ENCODE measurements at places on chromosomes 1 and 21.

GRCh38 chr1:21623410-21623961 is 45.7 kb downstream of the RAP1GAP start:
- DNase-seq, result no peak

- DNase-seq, result no peak
Measured at GRCh38 chr1:39631361-39632322, 7.8 kb downstream of the HEYL start.

- no peak for DNase-seq
Measured at GRCh38 chr21:37758982-37759381, 157.3 kb downstream of the KCNJ6 start.

GRCh38 chr1:1914101-1914970 is 724 bp upstream of the CALML6 start:
- DNase-seq, result no peak

DNA sequence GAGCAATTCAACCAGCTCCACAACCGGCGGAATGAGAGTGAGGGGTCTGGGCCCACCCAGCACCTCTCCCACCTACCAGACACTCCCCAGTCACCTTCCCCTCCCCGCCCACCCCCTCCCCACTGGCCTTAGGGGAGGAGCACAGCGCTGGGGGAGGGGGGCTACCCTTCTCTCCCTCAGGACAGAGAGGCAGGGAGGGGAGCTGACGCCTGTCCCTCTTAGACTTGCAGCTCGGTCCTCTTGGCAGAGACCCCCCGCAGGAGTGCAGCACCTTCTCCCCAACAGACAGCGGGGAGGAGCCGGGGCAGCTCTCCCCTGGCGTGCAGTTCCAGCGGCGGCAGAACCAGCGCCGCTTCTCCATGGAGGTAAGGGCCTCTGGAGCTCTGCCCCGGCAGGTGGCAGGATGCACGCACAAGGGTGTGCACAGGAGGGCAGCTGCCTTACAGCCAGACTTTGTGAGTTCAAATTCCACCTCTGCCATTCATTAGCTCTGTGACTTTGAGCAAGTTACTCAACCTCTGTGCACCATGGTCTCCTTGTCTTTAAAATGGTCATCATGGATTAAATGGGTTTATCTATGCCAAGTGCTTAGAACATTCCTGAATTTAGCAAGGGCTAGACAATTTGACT is 18.9 kb downstream of the CDK18 start:
- no peak for DNase-seq

DNA sequence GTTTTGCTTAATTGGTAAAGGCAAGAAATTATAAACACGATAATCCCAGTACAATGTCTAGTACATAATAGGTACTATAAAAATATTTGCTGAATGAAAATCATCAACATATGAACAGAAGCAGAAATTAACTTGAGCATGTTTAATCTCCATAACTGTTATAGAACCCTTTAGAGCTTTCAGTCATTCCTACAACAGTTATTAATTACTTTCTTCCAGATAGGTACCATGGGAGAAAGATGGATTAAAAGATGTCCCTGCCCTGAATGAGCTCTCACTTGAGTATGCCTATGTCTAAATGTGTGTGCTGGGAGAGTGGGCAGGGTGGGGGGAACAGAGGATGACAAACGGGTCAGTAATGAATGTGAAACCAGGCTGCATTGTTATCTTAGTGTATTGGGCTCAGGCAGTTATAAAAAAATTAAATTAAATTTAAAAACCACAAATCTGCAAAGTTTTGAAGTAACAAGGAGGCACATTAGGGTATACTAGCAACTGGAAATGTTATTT is 2.4 kb downstream of the EPS15 start:
- no peak for DNase-seq

- no peak for DNase-seq
Measured at GRCh38 chr1:81700728-81701470, 99.8 kb upstream of the ADGRL2 start.

GRCh38 chr1:204592246-204592948 is 76.2 kb downstream of the MDM4 start:
- no peak for DNase-seq

GRCh38 chr1:85911742-85912141 is 203.5 kb upstream of the ZNHIT6 start:
- no peak for DNase-seq

DNA sequence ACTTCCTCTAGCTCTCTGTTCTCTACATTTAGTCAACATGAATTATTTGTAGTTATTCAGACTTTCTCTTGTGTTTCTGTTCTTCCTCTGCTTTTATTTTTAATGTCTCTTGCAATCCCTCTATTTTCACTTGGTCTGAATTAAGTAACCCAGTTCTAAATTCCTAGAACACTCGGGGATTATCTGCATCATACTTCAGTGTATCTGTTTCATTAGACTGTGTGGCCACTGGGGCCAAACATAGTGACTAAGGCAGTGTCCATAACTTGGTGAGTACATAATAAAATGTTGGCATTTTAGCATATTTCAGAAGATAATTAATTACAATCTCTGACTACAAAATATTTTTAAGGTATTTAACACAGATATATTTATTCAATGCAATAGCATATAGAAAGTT is 1087.2 kb upstream of the B3GALT2 start:
- DNase-seq, result no peak

DNA sequence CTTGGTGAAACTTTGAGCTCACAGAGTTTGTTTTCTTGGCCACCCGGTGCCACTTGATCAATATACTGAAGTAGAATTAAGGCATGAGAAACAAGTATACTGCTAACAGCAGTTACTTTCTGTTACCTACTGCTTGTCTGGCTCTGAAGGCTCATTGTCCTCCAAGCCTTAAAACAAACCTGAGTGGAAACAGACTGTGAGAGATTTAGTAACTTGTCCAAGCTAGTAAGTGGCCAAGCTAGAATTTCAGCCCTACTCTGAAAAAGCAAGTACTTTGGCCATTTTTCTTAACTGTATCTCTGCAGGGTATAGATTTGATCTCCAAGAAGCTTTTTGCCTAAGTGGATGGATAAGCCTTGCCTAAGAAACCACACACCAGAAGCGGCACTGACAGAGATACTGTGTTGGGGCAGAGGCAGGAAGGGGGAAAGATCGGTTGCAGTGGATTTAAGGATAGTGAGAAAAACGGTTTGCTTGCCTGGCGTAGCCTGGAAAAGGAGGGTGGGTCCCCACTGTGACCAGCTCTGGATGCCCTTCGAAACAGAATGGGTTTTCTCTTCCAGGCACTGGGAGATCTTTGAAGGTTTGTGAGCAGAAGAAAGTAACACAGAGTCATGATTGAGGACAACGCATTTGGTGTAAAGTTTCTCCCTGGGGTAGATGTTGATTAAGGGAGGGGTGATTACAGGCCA is 2.1 kb upstream of the MACO1 start:
- DNase-seq, result no peak

DNA sequence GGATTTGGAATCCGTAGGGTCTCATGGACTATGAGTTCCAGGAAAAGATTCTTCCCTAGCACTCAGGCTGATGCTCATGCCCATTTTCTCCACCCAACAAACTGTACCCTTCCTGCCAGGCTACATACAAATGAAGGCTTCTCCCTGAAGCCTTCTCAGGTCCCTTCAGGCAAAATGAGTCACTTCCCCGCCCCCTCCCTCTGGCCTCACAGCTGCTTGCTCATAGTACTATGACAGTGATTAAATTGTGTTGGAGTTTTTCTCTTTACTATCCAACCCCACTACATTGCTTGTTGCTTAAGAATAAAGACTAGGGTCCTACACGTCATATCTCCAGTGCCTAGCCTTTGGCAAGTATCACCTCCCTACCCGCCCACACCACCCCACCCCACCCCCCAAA is 207.6 kb upstream of the NFIA start:
- no peak for DNase-seq

- DNase-seq, result no peak
Measured at GRCh38 chr1:53892911-53893310, 1.1 kb upstream of the DIO1 start.

DNA sequence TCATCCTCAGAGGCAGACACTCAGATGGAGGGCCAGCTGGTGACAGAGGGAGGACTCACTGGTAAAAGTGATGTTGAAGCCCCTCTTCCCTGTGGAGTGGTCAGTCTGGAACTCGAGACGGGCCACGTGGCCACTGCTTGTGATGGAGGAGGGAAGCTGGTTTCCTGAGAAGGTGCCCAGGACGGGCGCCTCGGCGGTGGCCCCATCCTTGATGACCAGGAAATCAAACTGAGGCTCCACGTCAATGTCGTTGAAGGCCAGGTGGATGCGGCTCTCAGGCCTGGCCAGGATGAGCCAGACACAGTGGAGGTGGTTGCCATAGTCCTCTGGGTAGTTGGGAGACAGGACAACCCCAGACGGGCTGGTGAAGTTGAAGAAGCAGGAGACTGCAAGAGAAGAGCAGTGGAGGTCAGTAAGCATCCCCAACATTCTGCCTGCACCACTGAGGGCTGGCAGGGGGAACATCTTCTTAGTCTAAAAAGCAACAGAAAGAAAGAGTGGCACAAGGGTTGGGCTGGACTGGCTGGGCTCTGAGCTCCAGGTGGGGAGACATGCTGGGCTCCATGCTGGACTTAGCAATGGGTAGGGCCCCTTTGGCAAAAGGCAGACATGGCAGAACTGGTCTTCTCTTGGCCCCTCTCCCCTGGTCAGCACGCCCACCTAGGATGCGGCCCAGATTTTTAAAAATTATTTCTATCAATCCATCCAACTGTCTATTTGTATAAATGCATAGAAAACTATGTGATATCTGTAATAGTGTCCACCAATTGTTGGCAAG is 120.5 kb upstream of the HMGB4 start:
- no peak for DNase-seq

DNA sequence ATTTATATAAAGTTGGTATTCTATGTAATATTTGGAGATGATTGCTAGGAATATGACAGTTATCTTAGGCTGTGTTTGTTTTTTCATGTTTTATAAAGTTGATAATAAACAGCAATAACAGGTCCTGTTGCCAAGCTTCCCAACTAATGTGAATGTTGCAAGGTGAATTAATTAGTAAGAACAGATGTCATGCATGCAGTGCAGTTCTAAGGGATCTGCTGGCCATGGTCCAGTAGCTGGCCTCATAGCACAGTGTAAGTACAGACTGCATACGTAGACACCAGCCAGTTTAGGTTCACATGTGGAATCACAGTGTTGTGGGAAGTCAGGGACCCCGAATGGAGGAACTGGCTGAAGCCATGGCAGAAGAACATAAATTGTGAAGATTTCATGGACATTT is 478.2 kb downstream of the NEGR1 start:
- no peak for DNase-seq

DNA sequence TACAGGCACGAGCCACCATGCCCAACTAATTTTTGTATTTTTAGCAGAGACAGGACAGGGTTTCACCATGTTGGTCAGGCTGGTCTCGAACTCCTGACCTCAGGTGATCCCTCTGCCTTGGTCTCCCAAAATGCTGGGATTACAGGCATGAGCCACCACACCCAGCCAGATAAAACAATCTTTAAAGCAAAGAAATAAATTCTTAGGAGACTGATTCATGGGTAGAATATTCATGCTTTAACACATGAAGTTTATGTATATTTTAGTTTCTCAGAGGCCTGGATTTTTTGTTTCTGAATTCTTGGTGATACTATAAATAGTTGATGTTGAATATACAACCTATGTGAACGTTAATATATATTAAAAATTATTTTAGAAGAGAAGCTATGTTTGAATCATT is 127.4 kb upstream of the KIAA1614 start:
- no peak for DNase-seq

- no peak for DNase-seq
Measured at GRCh38 chr1:175870217-175870616, 126.8 kb upstream of the TNR start.

GRCh38 chr1:43232074-43232473 is 37.7 kb upstream of the TMEM125 start:
- DNase-seq, result no peak

- no peak for DNase-seq
Measured at GRCh38 chr1:169835647-169836046, 40.9 kb upstream of the METTL18 start.

DNA sequence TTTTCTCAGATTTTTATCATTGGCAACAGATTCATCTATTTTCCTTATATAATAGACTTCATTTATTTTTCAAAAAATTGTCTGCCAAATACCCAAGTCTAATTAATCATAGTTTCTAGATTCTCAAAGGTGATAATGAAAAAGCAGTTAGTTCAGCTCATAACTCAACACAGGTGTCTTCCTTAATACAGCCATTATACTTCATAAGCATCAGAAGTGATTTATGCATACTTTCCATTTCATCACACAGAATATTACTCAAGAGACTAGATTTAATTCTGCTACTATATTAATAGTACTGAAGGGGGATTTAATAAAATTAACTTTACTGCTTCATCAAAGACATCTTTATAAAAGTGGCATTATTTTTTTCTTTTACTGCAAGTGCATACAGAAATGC is 18.8 kb downstream of the SRSF11 start:
- no peak for DNase-seq

- no peak for DNase-seq
Measured at GRCh38 chr1:175862408-175862807, 119.0 kb upstream of the TNR start.

DNA sequence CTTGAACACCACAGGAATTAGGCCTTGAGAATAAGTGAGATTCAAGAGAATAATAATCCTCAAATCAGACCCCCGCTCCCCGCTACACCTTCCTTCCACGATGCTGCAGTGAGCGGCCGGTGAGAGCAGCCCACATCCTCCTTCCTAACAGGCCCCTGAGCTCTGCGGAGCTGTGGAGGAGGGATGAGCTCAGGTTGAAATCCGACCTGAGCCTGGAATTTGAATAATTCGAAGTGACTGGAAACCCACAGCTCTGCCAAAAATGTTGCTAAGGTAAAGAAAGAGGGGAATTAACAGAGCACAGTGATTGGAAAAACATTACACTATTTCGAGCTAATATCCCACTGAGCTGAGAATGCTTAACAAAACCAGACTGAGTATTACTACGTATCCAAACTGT is 90.0 kb downstream of the URB2 start:
- no peak for DNase-seq

DNA sequence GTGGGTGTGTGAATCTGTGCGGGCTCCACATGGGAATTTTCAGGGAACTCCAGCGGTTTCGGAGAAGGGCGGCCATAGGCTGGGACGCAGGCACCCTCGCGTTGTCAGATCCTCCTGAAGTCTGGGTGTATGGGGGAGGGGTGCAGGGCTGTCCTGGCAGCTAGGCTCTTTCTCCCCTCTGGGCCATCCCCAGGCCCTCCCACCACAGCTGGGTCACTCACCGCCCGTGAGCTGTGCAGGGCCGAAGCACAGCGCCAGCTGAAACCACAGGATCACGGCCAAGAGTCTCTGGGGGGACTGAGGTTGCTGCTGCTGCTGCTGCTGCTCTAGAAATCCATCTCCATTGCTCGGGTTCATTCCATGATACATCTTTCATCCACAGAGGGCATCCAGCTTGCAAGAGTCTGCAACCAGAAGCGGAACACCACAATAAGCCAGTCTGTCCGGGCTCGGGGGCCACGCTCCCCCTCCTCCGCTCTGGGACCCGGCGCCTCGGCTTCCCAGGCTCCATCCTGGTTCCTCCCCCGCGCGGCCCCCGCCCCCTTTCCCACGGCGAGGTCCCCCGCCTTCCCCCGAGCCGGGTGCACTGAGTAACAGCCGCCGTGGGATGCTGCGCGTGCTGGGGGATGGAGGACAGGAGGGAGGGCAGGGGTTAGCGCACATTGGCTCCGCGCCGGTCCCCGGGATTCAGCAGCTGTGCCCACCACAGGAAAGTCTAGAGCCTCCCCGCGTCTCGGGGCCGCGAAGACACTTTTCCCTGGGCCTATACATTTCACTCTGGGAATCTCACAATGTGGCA is 720 bp downstream of the SUSD4 start:
- peak; percentile 34 for DNase-seq

GRCh38 chr21:31201548-31201947 is 142.5 kb downstream of the TIAM1 start:
- DNase-seq, result no peak

All from stimulated activated CD4-positive, alpha-beta T cell treated with anti-CD3 and anti-CD28 coated beads, Interleukin-4, amount 100 ng/mL, for 24 hours (primary cell).